ENCODE measurements at places on chromosomes 6 and 20.
A peak's percentile ranks its signal among the peaks of the same experiment; 100 is the strongest.

DNA sequence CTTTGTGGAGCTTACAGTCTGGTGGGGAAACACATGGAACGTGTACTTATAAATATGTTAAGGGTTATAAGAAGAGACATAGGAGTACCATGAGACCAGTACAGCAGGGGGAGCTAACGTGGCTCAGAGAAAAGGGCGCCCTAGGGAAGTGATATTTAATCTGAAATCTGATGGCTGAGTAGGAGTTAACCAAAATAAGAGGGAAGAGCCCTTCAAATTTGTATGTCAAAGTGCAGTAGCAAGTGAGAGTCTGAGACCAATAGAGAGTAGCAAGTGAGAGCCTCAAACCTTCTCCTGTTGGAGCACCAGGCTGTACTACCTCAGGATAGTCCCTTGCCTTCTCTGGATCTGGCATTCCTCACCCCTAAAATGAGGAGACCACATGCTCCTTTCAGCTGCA is 6.1 kb upstream of the PKIG start:
- DNase-seq: peak; percentile 53

DNA sequence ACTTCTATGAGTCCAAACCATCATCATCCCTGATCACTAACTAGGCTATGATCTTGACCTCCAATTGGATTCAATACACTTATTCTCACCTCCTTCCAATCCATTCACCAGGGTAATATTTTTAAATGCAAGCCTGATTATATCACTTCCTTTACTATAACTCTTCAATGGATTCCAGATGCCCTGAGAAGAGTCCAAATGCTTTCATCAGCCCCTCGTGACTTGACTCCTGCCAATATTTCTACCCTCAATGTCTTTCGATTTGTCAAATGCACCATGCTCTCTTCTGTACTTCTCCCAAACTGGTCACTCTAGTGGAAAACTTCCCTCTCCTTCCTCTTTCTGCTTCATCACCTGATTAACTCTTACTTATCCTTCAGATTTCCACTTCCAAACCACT is 70.8 kb downstream of the CD164 start:
- no peak for DNase-seq

DNA sequence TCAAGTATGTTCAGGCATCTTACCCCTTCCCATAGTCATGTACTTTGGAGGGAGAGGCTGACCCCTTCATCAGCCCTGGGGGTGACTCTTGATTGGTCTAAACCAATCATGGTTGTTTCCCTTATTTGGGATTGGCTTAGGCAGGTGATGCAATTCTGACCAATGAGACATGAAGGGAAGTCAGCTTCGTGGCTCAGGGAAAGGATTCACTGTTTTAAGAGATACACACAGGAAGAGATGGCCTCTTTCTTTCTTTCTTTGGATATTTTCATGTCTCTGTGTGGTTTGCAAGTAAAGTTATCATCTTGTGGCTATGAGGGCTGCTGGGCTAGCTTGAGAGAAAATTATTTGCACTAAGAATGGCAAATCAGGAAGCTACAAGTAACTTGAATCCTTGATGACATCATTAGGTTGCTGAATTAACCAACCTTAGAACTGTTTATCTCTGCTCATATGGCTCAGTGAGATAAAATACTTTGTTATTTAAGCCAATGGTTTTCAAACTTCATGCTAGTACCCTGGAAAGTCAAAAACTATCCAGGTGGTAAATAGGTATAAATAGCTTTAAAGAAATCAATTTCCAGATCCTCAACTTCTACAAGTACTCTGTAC is 144.2 kb upstream of the CENPW start:
- peak; percentile 67 for DNase-seq

DNA sequence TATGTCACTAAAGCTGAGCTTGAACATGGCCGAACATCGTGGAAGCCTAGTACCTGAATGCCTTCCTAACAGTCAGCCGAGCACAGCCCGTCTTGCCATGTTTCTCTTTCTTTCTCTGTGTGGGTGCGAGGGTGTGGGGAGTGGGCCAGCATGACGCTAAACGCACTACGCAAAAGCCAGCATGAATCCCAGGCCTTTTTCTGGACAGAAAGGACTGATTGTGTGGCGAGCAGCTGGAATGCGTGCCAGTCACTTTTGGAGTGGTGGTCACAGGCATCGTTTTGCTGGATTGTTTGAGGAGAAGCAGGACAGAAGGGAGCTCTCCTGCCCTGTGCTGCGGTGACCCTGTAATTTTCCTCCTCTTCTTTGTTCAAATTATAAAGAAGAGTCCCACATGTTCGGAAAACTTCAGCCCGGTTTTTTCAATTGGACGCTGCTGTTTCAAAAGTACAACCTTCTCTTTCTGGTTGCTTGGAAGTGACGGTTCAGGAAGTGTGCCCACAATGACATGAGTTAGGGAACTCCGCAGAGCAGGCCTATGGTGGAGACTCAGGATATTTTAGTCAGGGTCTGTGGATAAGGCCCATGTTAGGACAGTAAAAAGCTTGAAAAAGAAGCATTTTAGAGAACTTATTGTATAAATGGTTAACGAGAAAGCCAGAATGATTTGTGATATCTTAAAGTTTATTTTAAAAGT is 54.3 kb downstream of the PDE7B start:
- no peak for DNase-seq

GRCh38 chr20:14617123-14617522 is 279.7 kb upstream of the FLRT3 start:
- DNase-seq: peak; percentile 80

- DNase-seq: no peak
Observed at GRCh38 chr20:1874450-1875182, 20.6 kb upstream of the SIRPA start.

GRCh38 chr6:72724545-72724944 is 102.7 kb downstream of the KCNQ5 start:
- no peak for DNase-seq

DNA sequence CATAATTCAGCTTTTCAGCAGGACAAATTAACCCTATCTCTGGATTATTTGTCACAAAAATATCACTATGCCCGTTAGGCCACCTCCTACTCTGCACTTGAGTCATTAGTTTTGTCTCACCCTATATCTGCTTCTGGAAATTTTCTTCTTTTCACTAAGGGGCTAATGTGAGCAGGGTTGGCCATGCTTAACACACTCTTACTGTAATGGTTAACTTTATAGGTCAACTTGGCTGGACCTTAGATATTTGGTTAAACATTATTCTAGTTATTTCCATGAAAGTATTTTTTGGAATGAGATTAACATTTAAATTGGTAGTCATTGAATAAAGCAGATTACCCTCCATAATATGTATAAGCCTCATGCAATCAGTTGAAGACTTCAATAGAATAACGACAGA is 394.6 kb upstream of the PTCHD4 start:
- DNase-seq: no peak

Measured in amniotic epithelial cell (primary cell).